ENCODE measurements at places on chromosomes 13 and 19.
A peak's percentile ranks its signal among the peaks of the same experiment; 100 is the strongest.

DNA sequence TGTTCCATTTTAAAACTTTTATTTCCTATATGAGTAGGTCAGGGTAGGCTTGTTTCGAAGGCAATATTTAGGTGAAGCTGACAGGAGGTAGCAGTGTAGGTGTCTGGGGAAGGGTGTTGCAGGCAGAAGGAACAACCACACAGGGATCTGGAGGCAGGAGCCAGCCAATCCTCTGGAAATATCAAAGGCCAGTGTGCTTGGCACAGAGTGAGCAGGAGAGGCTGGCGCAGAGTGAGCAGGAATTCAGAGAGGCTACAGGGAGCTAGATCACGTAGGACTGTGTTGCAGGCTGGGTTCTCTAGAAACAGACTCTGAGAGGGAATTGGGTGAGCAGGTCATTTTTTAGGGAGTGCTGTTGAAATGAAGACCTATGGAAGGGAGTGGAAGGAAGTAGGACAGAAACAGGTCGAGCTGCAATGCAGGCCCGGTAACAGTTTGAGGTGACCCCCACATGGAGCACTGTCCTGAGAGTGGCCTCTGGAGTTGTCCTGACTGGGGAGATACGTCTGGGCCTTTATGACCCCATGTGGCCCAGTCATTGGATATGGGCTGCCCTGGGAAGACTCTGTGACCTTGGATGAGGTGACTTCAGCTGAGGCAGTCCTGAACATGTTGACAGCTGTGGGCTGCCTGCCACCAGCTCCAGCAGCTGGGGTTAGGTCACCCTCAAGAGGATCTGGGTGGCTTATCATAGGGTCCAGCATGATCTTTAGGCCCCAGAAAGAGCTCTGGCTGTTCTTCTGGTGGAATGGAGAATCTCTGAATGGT lies 51.7 kb downstream of the ERCC5 start:
- no peak for DNase-seq

DNA sequence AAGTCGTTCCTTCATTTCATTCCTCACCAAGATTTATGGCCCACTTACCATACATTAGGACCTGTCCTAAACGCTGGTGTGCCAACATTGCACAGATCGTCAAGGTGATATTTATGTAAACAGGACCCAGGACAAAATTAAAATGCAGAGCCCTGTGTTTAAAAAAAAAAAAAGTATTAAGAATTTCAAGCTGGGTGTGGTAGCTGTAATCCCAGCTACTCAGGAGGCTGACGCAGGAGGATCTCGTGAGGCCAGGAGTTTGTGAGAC lies 6.5 kb upstream of the ZNF444 start:
- no peak for DNase-seq

GRCh38 chr13:73230716-73231115 lies 171.9 kb downstream of the KLF5 start:
- DNase-seq = no peak

DNA sequence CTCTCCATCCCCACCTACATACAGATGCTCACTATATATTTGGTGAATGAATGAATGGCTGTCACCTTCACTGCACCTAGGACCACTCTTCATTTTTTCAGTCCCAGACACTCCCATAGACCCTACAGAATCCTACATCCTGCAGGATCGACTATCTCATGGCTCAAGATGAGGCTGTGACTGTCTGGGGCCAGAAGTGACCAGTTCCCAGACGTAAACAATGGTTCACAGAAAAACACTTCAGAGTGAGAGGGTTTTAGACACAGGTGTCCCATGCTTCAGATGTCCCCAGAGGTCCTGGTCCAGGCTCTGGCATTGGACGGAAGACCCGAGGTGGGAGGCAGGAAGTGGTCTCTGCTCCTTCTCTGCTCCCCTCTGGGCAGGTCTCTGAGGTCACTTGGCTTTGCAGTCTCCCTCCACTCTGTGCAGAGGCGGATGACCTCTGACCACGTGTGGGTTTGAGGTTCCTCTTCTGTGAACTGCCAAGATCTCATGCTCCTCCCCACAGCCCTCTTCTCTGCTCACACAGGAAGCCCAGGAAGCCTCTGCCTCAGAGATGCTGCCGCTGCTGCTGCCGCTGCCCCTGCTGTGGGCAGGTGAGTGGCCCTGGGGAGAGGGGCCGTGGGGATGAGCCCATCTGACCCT lies 24.9 kb downstream of the SIGLEC7 start:
- no peak for DNase-seq

DNA sequence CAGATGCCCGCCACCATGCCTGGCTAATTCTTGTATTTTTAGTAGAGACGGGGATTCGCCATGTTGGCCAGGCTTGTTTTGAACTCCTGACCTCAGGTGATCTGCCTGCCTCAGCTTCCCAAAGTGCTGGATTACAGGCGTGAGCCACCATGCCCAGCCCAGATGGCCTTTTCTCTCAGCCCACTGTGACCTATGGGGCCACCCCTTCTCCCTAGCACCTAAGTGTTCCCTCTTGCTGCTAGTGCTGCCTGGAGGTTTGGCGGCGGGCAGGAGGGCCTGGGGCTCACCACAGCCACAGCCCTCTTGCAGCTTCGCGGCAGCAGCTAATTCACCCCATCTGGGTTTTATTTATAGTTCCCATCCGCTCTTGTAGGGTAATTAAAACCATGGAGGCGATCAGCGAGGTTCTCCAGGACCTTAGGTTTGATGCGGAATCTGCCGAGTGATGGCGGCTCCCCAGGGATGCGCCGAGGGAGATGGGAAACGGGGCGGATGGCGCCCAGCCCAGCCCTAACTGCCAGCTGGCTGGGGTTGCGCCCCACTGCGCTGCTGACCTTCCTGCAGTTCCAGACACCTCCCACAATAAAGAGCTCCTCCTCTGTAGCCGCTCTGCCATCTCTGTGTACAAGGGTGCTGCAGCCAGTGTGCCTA lies 3.3 kb downstream of the REX1BD start:
- DNase-seq = no peak

- no peak for DNase-seq
Measured at GRCh38 chr13:31873145-31873544, 133.8 kb downstream of the RXFP2 start.

DNA sequence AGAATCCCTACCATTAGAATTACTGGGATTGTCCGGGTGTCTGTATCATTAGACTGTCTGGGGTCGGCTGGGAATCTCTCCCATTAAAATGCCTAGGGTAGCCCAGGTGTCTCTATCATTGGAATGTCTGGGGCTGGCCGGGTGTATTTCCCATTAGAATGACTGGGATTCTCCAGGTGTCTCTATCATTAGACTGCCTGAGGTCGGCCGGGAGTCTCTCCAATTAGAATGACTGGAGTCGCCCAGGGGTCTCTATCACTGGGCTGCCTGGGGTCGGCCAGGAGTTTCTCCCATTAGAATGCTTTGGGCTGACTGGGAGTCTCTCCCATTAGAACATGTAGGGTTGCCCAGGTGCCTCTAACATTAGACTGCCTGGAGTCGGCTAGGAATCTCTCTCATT lies 1560.7 kb downstream of the UQCRFS1 start:
- no peak for DNase-seq

DNA sequence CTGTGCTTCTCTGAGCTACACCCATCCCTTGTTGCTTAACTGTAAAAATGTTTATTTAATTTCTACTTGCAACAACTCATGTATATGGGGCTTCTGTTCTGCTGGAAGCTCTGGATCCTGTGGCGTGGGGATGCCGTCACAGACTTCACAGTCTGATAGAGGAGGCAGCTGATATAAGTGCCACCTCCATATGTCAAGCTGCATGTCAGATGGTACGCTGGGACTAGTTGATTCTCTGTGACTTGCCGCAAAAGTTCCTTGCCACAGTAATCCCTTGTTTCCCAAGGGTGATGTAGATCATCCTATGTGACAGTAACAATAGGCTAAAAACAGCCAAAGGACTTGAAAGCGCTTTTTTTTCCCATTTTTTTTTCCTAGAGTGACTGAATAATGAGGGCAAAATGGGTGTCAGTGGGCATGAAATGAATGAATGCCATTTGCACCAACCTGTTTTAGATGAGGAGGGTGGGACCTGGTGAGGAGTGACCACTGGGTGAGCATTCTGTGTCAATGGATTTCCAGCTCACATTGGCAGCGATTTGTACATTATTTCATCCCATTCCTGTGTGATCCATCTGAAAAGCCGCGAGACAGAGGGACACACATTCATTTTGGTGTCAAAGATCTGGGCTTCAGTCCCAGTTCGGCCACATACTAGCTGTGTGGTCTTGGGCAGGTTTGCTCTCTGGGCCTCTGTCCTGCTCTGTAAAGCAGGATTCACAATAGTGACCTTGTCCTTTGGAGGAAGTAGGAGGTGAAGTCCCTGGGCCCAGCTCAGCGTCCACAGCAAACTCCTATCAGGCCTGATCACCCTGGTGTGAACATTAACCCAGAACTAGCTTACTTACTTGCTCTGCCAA lies 88.9 kb upstream of the RNF113B start:
- DNase-seq = no peak

GRCh38 chr13:70333752-70334151 lies 225.5 kb upstream of the KLHL1 start:
- no peak for DNase-seq

- DNase-seq = no peak
Measured at GRCh38 chr19:10744253-10744798, 26.4 kb downstream of the DNM2 start.

- no peak for DNase-seq
Measured at GRCh38 chr13:26406791-26407190, 150.7 kb upstream of the WASF3 start.

DNA sequence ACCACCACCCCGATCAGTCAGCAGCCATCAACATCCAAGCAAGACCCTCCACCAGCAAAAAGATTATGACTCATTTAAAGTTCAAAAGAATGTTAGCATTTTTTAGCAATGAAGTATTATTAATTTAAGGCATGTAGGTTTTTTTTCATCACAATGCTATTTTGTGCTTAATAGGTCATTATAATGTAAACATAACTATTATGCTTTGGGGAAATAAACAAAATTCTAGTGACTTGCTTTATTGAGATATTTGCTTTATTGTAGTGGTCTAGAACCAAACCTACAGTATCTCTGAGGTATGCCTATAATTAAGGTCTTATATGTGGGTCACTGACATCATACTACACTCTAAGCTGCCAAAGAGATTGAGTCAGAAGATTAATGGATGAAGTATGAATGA lies 20.0 kb downstream of the KLF12 start:
- DNase-seq = no peak

DNA sequence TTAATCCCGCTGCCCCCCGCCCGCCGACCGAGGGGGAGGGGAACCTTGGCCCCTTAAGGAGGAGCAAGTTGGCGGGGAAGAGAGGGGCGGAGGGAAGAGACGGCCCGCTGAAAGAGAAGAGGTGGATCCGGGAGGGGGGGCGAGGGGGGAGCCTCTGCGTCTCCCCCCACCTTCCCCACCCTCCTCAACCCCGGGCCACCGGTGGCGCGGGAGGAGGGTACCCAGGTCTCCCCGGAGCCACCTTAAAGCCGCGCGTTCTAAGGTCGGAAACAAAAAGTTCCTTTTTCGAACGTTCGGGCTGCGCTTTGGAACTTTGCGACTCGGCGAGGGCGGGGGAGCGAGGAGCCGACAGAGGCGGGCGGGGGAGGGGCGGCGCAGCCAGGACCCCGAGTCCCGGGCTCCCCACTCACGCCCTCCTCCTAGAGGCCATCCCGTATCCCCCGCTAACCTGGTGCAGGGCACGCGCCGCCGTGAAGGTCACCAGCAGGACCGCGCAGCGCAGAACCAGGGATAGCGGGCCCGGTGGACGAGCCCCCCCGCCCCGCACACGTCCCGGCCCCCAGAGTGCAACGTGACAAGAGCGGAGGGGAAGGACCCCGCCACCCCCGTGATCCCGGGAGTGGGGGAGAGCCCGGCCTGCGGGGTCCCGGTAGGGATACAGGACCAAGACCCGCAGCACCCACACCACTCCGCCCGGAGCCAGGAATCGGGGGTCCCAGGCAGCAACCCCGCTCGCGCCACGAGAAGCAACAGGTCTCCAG lies 659 bp downstream of the ERF start:
- DNase-seq = no peak

DNA sequence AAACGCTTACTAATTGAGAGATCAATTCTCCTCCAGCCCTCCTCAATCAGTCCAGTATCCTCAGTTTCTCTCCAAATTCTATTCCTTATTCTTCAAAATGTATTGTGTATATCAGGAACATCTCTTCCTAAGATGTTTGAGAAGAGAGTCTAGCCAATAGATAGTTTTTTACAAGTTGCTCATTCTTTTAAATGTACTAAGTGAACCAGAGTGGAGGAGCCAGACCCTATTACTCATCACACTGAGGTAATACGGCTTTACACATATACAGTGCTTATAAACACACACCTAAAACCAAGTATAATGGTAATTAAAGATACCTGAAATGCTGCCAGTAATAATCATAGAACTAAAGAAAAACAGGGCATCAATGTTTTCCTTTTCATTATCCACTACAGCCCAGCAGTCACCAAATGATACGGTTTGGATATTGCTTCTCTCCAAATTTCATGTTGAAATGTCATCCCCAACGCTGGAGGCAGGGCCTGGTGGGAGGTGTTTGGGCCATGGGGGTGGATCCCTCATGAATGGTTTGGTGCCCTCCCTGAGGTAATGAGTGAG lies 45.2 kb upstream of the HMGB1 start:
- DNase-seq = peak; percentile 1

DNA sequence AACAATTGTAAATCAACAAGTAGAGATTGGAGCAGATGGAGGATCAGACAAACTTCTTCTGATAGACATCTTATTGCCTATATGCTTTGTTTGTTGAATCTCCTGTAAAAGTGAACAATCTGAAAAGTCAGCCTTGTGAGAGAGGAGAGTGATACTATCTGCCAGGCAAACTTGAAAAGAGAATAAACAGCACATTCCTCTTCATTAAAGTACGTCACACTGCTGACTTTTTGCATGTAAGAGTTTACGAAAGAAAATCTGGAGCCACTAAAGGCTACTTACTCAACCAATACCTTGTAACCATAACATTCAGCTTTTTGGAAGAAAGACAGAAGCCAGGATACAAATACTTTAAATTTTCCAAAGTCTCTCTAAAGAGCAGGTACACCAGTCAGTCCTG lies 42.5 kb downstream of the EDNRB start:
- no peak for DNase-seq

DNA sequence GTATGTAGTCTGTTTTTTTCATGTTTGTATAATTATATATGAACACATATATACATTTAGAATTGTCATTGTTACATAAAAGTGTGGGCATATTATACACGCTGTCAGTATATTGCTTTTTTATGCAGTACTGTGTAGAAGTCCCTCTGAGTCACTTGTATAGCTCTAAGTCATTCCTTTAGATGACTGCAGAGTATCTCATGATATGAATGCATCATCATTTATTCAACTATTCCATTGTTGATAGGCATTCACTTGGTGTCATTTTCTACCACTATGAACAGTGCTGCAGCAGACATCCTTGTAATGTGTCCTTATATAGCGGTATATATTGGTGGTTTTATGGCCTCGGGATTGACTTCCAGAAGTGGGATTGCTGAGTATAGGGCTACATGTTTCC lies 15.3 kb downstream of the RFXAP start:
- no peak for DNase-seq

- DNase-seq = no peak
Measured at GRCh38 chr13:52160053-52160452, 656 bp upstream of the NEK3 start.
